ENCODE measurements at places on chromosomes 16 and 17.
A peak's percentile ranks its signal among the peaks of the same experiment; 100 is the strongest.

- DNase-seq = no peak
Measured at GRCh38 chr17:79335456-79335855, 260.8 kb downstream of the ENGASE start.

- DNase-seq = no peak
Measured at GRCh38 chr16:72357910-72358309, 186.0 kb upstream of the PMFBP1 start.

GRCh38 chr16:74888232-74888862 lies 96.6 kb downstream of the WDR59 start:
- DNase-seq = peak; percentile 29

DNA sequence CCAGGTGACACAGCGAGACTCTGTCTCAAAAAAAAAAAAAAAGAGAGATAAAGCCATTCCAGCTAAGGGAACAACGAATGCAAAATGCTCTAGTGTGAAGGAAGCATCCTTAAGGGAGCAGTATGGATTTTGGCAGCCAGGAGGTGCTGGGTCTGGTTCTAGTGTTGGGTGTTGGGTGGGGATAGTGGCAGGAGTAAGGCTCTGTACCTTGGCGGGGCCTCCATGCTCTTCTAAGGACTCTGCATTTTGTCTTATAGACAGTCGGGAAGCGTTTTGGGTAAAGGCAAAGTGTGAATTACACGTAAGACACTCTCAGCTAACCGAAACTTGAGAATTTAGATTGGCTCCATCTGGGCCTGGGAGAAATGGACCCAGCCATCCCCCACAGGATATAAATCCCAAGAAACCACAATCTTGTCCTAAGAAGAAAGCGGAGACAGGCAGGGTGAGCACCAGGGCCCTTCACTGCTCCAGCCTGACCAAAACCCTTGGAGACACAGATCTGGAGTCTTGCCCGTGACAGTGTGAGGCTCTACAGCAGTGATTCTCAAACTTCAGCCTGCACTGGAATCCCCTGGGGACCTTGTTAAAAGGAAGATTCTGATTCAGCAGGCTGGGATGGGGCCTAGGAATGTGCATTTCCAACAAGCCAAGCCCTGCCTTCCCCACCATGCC lies 33.1 kb upstream of the PHB1 start:
- no peak for DNase-seq

DNA sequence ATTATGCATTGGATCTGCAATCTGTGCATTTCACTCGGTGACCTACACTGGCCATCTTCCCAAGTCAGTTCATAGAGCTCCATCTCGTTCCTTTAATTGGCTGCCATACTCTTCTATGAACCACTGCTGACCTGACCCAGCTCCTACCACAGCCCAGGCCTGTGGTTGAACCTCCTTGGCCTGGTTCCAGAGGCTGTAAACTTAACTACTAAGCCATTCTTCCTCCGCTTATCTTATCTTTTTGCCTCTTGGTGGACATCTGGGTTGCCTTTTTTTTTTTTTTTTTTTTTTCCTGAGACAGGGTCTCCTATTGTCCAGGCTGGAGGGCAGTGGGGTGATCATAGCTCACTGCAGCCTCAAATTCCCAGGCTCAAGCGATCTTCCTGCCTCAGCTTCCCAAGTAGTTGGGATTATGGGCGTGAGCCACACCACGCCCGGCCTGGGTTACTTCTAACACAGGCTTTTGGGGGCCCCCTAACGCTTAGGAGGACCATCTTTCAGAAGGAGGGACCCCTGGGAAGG lies 18.3 kb downstream of the COQ7 start:
- no peak for DNase-seq

DNA sequence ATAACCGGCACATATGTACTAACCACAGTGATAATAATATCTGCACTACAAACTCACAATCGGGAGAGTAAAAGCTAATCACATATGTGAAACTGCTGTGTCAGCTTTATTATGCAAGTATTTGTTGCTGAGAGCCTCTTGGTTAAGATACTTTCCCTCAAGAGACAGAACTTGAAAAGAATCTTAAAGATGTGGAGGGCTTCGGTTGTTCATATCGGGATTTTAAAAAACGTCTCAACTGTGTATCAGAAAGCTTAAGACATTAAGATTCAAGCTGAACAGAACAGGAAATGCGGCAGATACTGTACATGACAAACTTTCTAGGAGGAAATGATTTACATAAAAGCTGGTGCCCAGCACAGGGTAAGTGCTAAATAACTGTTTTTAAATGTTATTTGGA lies 27.5 kb upstream of the HLF start:
- DNase-seq = peak; percentile 30

DNA sequence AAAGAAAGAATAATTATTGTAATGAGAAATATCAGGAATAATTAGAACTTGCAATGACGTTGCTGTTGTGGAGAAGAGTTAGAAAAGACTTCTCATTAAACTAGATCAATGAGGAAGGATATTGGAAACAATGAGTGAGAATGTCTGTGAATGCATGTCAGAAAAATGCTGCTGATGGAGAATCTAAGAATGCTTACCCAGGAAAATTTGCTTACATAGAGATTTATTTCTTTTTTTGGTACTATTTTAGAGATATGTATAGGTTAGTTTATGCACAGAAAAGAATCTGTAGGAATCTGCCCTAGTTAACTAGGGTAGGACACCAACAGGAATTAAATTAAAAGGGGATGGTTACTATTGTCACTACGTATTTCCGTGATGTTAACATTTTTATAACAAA lies 140.2 kb downstream of the USP31 start:
- DNase-seq = no peak

GRCh38 chr17:65323049-65323448 lies 185.9 kb downstream of the RGS9 start:
- no peak for DNase-seq

DNA sequence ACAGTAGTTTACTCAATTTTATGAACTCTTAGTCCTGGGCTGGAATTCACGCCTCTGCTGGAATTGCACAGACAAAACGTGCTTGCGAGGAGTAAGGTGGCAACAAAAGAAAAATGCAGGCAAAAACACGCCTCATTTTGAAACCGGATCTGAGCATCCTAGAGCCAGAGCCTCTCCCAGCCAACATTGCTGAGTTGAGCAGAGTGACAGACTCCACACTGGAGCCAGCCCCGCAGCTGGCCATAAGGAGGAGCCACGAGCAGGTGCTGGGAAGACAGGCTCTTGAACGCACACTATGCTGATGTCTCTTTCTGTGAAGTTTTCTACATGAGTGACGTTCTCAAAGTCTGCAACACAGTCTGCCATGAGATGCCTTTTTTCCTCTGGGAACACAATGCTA lies 14.6 kb upstream of the HSBP1 start:
- no peak for DNase-seq

GRCh38 chr17:7739746-7740145 lies 22.2 kb downstream of the DNAH2 start:
- DNase-seq = no peak

- DNase-seq = no peak
Measured at GRCh38 chr16:891353-891740, 79.4 kb downstream of the LMF1 start.

DNA sequence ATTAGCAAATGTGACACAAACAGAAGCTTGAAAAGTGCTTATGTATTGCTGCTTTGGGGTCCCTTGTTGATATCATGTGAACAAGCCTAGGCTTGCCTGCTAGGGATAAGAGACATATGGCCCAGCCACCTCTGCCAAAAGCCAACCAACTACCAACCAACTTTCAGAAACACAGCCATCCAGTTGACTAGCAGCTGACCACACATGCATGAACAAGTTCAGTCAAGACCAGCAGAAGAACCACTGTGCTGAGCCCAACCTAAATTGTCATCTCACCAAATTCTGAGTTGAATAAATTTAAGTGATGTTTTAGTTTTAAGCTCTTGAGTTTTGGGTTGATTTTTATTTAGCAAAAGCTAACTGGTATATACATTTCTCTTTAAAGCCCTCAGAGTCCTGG lies 3.5 kb downstream of the ERN2 start:
- DNase-seq = no peak

DNA sequence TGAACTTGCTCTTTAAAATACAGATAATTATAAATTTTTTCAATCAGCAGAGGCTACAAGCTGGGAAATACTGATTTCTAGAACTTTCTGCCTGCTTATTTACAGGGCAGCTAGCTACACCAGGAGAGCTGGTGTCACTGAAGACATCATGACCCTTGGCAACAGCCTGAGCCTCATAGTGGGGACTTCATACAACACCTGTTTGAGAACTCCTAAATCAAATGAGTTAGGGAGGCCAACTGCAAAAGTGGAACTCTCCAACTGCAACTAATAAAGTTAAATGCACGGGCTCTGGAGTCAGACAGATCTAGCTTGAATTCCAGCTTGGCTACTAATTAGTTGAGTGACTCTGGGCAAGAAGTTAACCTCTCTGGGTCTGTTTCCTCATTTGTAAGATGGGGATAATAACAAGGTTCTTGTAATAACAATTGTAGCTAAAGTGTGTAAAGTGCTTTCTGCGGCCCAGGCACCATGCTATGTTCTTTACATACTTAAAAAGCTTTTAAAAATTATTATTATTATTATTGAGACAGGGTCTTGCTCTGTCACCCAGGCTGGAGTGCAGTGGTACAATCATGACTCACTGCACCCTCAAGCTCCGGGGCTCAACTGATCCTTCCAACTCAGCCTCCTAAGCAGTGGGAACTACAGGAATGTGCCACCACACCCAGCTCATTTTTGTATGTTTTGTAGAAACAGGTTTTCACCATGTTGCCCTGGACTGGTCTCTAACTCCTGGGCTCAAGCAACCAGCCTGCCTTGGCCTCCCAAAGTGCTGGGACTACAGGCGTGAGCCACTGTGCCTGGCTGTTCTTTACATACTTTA lies 33.4 kb downstream of the VAC14 start:
- DNase-seq = no peak

DNA sequence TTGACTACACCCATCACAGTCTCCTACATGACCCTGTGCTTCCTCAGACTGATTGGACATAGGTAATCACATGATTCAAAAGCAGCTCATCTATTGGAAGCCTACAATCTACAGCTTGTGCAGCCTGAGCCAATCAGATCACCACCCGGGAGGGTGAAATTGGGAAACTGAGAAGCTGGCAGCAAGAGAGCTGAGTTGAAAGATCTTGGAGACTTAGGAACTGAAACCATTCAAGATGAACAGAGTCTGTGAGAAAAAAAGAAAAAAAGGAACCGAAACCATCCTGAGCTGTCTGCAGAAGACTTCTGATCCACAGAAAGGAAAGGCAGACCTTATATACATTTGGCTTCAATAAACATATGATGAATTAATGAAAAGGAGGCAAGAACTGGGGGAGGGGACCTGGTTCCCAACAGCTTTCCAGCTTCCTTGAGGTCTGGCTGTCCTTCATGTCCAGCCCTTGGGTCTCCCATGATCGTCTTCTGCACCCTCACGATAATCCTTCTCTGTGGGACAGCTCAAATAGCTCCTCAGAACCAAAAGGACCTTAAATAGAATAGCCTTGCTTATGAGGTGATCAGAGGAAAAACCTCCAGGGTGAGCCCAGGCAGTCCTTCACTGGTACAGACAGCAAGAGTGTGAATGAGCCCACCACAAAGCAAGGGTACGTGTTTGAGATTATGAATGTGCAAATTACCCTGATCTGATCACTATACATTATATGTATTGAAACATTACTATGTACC lies 32.6 kb downstream of the PLXDC1 start:
- DNase-seq = no peak

DNA sequence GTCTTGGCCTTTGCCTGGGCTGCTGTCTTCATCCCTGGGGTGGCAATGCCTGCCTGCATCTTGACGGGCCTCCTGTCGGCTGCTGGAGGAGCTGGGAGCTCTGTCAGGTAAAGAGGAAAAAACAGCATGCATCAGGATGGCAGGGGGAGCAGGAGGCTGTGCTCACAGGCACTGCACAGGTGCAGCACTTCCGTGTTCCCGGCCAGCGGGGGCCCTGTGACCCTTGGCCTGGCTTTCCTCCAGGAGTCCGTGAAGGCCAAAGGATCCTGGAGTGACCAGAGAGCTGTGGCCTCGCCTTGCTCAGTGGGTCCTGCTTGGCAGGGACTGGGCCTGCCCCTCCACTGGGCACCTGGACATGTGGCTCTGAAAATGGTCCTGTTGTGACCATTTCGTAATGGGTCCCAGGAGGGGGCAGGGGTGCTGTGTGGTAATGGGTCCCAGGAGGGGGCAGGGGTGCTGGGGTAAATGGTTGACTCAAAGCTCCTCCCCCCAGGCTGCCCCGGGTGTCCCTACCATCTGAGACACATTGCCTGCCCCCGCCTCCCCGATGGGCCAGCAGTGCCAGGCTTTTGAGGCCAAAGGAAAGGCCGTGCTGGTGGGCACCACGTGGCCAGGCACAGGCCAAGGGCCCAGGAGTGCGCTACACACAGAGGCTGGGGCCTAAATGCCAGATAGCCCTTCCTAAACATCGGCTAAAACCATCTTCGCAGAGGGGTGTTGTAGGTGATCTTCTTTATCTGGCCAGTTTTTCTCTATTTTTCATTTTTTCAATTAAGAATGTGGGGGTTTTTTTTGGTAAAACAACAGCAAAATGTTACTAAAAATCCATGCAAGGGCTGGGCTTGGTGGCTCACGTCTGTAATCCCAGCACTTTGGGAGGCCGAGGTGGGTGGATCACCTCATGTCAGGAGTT lies 4.0 kb upstream of the FASN start:
- no peak for DNase-seq

DNA sequence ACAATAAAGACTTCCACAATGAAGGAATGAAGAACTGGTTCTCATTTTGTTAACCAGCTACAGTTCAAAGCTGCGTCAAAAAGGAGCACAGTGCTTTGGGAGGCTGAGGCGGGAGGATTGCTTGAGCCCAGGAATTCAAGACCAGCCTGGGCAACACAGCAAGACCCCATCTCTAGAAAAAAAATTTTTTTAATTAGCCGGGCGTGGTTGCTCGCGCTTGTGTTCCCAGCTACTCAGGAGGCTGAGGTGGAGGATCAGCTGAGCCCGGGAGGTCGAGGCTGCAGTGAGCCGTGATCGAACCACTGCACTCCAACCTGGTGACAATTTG lies 764 bp upstream of the SLC6A4 start:
- DNase-seq = no peak

DNA sequence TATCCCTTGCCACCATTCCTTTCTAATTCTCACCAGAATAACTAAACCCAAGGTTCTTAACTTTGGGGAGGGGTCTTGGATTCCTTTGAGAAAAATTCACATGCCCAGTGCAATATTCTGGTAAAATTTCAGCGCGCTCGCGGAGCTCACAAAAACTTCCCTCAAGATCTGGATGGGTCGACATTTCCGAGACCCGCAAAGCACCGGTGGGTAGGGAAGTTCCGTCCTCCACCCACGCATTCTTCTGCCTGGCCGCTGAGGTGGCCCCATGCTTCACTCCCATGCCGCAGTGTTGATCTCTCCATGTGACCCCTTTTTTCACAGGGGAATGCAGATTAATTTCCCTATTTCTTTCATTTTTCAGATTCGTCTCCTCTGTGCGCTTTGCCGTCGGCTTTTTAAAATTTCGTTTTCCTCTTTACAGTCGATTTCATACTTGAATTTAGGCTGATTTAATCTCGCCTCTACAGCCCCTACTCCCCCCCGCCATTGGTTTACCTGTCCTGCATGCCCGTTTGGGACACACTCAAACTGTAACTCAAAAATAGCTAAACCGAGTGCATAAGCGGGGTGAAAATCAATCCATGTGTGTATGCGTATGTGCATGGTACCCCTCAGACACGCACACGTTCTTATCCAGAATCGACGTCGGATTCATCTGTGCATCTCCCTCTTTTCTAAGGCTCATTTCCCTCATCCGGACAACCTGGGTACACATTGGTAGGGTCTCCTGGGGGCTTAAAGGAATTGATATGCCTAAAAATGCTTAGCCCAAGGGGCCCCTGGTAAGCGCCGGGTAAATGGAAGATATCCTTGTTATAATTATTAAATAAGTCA lies 1.4 kb upstream of the SP6 start:
- DNase-seq = no peak

GRCh38 chr17:31314782-31315100 lies 887 bp upstream of the EVI2B start:
- DNase-seq = no peak

- no peak for DNase-seq
Measured at GRCh38 chr17:62653826-62654761, 26.6 kb downstream of the MRC2 start.

Measured in CD4-positive, alpha-beta T cell treated with Interleukin-6 at 100 ng/mL for 8 hours (primary cell).